ENCODE measurements at places on chromosomes 2 and 18. TPM values are rescaled to one million over a fixed set of nuclear protein-coding genes. Genes with fewer than 3 reads are reported as not detected.

GRCh38 chr2:158912765-158913164 lies 55.7 kb upstream of the TANC1 start:
- no peaks in the 10 kb centered on the region for H3K4me1 ChIP-seq
- no peaks in the 10 kb centered on the region for H3K36me3 ChIP-seq
- no peak overlapping the region for H3K4me3 ChIP-seq
- H3K27ac ChIP-seq: no peak overlapping the region
- H3K27me3 ChIP-seq: no peaks in the 10 kb centered on the region
- DNase-seq: no peak

DNA sequence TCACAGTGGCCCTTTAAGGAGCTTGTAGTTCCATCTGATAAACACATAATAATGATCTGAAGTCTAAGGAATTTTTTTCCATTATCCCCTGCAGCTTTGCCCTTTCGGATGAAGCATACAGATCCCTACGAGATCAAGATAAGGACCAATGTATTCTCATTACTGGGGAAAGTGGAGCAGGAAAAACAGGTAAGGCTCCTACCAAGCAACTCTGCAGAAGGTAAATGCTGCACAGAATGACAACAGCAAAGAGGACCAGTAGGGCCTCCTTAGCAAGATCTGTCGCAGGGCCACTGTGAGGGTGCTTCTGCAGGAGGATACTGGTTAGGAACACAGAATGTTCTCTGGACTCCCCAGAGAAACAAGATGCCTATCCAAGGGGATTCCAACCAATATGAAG lies 84.6 kb downstream of the MYO1B start:
- H3K4me3 ChIP-seq: no peak overlapping the region
- no peak for DNase-seq
- H3K27ac ChIP-seq: no peak overlapping the region
- H3K36me3 ChIP-seq: no peaks in the 10 kb centered on the region

GRCh38 chr2:229296016-229296415 lies 24.9 kb upstream of the PID1 start:
- no peak for DNase-seq
- H3K27ac ChIP-seq: no peak overlapping the region
- no peaks in the 10 kb centered on the region for H3K27me3 ChIP-seq

GPATCH11 gene
- 11.8 TPM for total RNA-seq

ADRA2B gene
- 0.08 TPM for total RNA-seq

DNA sequence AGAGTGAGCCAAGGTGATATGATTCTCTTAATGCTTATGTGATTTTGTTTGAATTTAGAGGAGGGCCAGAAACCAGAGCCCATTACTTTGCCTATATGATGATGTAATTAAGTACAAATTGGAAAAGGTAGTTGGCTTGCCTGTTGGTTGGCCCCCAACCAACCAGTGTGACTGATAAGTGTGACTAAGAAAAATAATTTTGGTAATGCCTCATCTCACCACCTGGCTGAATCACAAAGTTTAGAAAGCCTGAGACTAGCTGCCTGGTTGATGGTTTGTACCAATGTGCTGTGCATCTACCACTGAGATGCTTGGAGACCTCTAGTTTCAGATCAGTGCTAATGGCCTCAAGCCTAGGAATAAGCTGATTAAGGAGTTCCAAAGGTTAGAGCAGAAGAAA lies 338.7 kb downstream of the CDH2 start:
- H3K4me1 ChIP-seq: no peaks in the 10 kb centered on the region
- H3K36me3 ChIP-seq: no peaks in the 10 kb centered on the region
- H3K27me3 ChIP-seq: no peaks in the 10 kb centered on the region
- no peak for DNase-seq
- H3K27ac ChIP-seq: no peak overlapping the region
- no peak overlapping the region for H3K4me3 ChIP-seq

CCDC68 gene
- not detected for total RNA-seq

- H3K27me3 ChIP-seq: peaks cover 8% of the 10 kb centered on the region
- no peak for DNase-seq
- no peaks in the 10 kb centered on the region for H3K36me3 ChIP-seq
- no peaks in the 10 kb centered on the region for H3K4me1 ChIP-seq
- no peak overlapping the region for H3K4me3 ChIP-seq
Measured at GRCh38 chr2:43731211-43731610, 42.6 kb upstream of the DYNC2LI1 start.

CHRND gene
- not detected for total RNA-seq

DNA sequence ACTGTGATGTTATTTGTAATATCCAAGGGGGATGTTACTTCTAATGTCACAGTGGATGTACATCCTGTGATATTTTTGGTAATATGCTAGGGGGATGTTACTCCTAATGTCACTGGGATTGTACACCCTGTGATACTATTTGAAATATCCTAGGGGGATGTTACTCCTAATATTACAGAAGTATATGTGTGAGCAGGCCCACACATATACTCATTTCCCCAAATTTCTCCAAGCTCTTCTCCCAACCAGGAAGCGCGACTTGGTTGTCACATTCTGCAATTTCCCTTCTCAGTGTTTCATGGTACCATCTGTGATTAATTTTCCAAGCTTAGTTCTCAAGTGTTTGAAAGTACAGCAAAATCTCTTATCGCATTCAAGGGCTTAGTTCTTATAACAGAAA lies 29.5 kb upstream of the CHN1 start:
- no peak overlapping the region for H3K4me3 ChIP-seq
- peaks cover 10% of the 10 kb centered on the region for H3K4me1 ChIP-seq
- peaks cover 2% of the 10 kb centered on the region for H3K36me3 ChIP-seq

DNA sequence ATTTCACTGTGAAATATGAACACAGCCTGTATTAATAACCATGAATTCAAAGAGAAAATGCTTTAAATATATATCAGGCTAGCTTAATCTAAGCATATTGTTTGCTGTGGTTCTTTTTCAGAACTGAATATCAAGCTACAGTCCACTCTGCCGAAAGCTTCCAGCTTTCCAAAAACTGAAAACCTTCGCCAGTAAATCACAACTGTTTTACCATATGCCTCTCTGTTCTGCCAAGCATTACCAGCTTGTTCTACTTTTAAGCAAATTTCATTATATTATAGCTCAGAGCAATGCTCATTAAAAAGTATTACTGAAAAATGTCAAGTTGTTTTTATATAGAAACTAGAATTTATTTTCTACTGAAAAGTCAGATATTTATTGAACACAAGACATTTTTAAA lies 277.4 kb downstream of the NRXN1 start:
- H3K27me3 ChIP-seq: no peaks in the 10 kb centered on the region
- no peak overlapping the region for H3K4me3 ChIP-seq
- H3K4me1 ChIP-seq: no peaks in the 10 kb centered on the region
- no peaks in the 10 kb centered on the region for H3K36me3 ChIP-seq
- no peak overlapping the region for H3K27ac ChIP-seq

MSTN gene
- not detected for total RNA-seq

KRTCAP3 gene
- 6.6 TPM for total RNA-seq

SGO2 gene
- total RNA-seq: 56.5 TPM

C18orf54 gene
- 10.9 TPM for total RNA-seq

DNA sequence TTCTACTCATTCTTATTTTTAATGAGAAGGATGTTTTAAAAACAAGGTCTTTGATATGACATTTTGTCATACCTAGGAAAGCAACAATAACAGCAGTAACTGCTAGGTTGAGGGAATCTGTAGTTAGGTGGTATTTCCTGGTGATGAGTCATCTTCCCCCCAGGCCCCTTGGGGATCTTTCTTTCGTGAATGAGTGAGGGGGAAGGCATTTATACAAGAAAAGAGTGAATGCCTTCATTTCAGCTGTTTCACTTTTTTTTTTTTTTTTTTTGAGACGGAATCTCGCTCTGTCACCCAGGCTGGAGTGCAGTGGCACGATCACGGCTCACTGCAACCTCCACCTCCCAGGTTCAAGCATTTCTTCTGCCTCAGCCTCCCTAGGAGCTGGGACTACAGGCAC lies 108.6 kb downstream of the MAP4K4 start:
- no peak for DNase-seq
- peaks cover 15% of the 10 kb centered on the region for H3K36me3 ChIP-seq
- peak overlapping the region; percentile 57 for H3K27ac ChIP-seq
- peaks cover 25% of the 10 kb centered on the region for H3K4me1 ChIP-seq
- H3K4me3 ChIP-seq: no peak overlapping the region
- H3K27me3 ChIP-seq: no peaks in the 10 kb centered on the region

ERBB4 gene
- not detected for total RNA-seq

- no peak overlapping the region for H3K27ac ChIP-seq
- no peak for DNase-seq
- no peaks in the 10 kb centered on the region for H3K4me1 ChIP-seq
Measured at GRCh38 chr2:228675091-228675490, 493.6 kb upstream of the SPHKAP start.

CPLX4 gene
- not detected for total RNA-seq

KANSL3 gene
- 60.8 TPM for total RNA-seq

RGPD5 gene
- total RNA-seq: 15.4 TPM

GRCh38 chr18:28132084-28132483 lies 44.8 kb downstream of the CDH2 start:
- H3K27me3 ChIP-seq: no peaks in the 10 kb centered on the region
- no peak overlapping the region for H3K27ac ChIP-seq
- no peak overlapping the region for H3K4me3 ChIP-seq

DNA sequence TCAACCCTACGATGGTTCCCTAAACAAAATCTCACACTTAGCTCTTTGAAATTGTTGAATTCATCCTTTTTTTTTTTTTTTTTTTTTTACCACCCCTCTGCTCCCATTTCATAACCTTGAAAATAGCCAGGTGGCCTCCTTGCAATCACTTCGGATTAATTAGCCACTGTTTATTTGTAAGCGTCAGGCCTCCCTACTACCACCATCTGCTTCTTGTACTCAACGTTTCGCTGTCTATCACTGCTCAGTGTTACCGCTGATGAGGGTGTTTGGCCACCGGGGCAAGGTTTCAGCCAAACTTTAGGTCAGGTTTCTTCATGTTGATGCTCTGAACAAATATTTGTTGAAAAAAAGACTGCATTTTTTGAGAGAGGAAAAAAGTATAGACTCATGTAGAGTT lies 183.2 kb downstream of the EPHA4 start:
- H3K36me3 ChIP-seq: no peaks in the 10 kb centered on the region
- H3K4me1 ChIP-seq: no peaks in the 10 kb centered on the region
- no peak overlapping the region for H3K4me3 ChIP-seq
- no peak for DNase-seq
- no peak overlapping the region for H3K27ac ChIP-seq
- H3K27me3 ChIP-seq: no peaks in the 10 kb centered on the region

MFSD6 gene
- total RNA-seq: 53.2 TPM

- H3K4me1 ChIP-seq: peaks cover 30% of the 10 kb centered on the region
- peaks cover 2% of the 10 kb centered on the region for H3K36me3 ChIP-seq
- no peak overlapping the region for H3K27ac ChIP-seq
- peaks cover 11% of the 10 kb centered on the region for H3K27me3 ChIP-seq
- no peak overlapping the region for H3K4me3 ChIP-seq
Measured at GRCh38 chr2:60741576-60741975, 14.5 kb upstream of the PAPOLG start.

TMEM17 gene
- total RNA-seq: not detected

DCDC2C gene
- total RNA-seq: not detected

NPPC gene
- total RNA-seq: 1.8 TPM

DNA sequence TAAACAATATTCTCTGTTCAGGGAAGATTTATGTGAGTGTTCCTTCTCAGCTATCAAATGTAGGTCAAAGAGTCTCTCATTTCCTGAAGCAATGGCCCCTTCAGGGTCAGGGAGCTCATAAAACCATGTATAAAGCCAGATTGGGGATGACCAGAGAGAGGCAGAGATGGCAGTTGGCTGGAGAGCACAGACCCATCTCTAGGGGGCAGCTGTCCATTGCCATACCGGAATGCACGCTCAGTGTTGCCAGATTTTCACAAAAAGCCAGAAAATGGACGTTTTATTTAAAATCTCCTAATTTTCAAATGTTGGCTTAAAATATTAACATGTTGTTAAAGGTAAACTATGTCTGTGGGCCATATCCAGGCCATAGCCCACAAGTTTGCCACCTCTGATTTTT lies 1920.7 kb upstream of the CELF4 start:
- H3K36me3 ChIP-seq: no peaks in the 10 kb centered on the region
- H3K27me3 ChIP-seq: no peaks in the 10 kb centered on the region
- H3K27ac ChIP-seq: no peak overlapping the region
- no peak overlapping the region for H3K4me3 ChIP-seq
- no peaks in the 10 kb centered on the region for H3K4me1 ChIP-seq

ANKRD62 gene
- not detected for total RNA-seq

DNA sequence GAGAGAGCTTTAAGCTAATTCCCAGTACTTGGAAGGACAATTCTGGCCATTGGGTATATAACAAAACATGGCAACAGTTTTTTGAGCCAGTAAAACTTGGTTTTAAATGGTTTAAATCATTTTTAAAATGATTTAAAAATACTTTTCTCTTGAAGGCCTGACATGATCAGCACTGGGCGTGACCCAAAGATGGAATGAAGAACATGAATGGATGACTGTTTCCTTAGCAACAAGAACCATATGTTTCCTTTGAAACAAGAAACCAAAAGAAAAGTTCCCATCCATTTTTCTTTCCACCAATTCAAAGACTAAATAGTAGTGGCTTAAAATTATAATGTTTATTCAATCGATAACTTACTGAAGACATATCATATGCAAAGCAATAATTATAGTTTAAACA lies 348.3 kb upstream of the FIGN start:
- no peak overlapping the region for H3K27ac ChIP-seq
- H3K4me1 ChIP-seq: no peaks in the 10 kb centered on the region
- no peaks in the 10 kb centered on the region for H3K27me3 ChIP-seq
- H3K36me3 ChIP-seq: no peaks in the 10 kb centered on the region
- no peak overlapping the region for H3K4me3 ChIP-seq

- no peak for DNase-seq
- H3K4me1 ChIP-seq: no peaks in the 10 kb centered on the region
- H3K27me3 ChIP-seq: no peaks in the 10 kb centered on the region
- no peaks in the 10 kb centered on the region for H3K36me3 ChIP-seq
- H3K27ac ChIP-seq: no peak overlapping the region
Measured at GRCh38 chr18:39958876-39959275, 1996.2 kb upstream of the PIK3C3 start.

ASXL3 gene
- not detected for total RNA-seq

DNA sequence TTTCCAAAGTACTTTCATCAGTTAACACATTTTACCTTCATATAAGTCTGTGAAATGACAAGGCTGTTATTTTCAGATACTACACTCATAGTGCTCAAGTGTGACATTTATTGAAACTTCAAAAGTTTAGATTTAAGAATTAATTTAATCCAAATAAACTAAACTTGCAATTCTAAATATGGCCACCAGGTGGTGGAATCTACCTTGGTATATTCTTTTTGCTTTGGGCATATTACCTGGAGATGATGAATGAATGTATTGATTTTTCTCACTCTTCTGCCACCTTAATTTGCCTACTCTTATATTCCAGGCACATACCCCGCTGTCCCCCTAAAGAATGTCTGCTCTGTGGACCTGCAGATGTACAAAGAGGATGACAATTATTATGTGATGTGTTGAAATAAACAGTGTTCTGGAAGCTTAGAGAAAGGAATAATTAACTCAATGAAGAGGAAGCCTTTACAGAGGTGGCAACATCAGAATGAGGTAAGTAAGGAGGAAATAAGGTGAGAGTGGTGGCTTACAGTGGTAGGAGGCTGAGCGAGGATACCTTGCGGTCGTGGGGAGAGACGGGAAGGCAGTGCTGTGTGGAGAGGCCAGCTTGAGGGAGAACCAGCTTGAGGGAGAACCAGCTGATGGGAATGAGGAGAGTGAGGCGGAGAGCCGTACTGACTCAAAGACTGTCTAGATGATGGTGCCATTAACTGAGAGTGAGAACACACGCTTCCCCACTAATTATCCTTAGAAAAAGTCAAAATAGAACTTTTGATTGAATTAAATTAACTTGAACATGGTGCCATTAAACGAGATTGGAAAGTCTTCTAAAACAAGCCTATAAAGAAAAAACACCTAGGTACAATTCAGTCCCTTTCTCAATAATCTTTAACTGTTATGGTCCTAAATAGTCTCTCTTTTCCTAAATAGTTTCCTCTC lies 179.5 kb downstream of the CELF4 start:
- H3K4me3 ChIP-seq: no peak overlapping the region
- H3K27ac ChIP-seq: no peak overlapping the region

Measured in activated CD8-positive, alpha-beta T cell treated with anti-CD3 and anti-CD28 coated beads, Interleukin-2, amount 10 ng/mL, durations not matched to agents 7 days and 5 days (primary cell).